ENCODE measurements at places on chromosomes 11 and 22.

DNA sequence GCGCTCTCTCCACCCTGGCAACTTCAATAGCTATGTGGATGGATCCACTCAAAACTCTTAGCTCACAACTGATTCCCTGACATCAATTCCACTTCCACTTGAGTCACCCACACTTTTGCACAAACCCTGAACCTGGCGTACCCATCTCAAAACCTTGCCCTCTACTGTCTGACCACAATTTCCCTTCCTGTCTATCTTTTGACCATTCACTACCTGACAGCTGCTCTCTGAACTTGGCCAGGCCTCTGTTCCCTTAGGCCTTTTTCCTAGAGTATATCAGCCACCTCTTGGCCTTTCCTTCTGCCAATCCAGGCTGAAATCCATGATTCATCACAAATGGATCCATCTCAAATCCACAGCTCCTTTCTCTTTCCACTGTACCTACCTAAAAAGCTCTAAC lies 106.0 kb downstream of the RPL27A start:
- H3K27me3 ChIP-seq, result no peaks in the 10 kb centered on the region
- H3K4me3 ChIP-seq, result no peak overlapping the region
- DNase-seq, result no peak
- no peaks in the 10 kb centered on the region for H3K36me3 ChIP-seq
- H3K27ac ChIP-seq, result no peak overlapping the region
- no peaks in the 10 kb centered on the region for H3K4me1 ChIP-seq

GRCh38 chr11:48004456-48004855 lies 24.1 kb downstream of the PTPRJ start:
- peak; percentile 38 for DNase-seq
- peak overlapping the region; percentile 87 for H3K27ac ChIP-seq
- no peaks in the 10 kb centered on the region for H3K36me3 ChIP-seq
- no peaks in the 10 kb centered on the region for H3K27me3 ChIP-seq

DNA sequence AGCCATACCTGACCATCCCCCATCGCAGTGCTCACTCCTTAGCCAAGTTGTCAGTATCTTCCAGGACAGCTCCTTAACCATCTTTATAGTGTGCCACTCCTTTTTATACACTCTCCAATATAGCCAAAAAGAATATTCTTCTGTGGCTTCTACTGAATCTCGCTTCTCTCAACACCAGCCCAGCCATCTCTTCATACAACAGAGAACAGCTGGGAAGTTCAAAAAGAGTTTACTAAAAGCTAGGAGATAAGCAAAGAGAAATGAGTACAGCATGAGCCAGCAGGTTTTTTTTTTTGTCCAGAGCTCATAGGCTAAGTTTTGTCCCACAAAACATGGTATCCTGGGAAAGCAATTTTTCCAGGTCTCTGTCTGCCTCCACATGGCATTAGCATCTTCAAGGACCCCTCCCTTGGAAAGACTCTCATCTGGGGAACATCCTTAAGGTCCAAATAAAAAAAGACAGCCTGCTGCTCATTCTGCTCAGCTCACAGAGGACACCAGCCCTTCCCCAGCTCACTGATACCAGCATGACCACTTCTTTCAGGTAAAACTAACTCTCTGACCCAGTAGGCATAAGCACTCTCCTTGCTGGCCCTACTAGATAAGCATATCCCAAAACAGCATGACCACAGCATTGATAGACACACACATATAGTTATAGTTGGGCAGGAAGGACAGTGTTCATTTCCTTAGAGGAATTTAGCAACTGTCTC lies 48.8 kb upstream of the YWHAH start:
- no peaks in the 10 kb centered on the region for H3K4me1 ChIP-seq
- H3K27ac ChIP-seq, result no peak overlapping the region
- H3K4me3 ChIP-seq, result no peak overlapping the region
- H3K36me3 ChIP-seq, result no peaks in the 10 kb centered on the region
- no peaks in the 10 kb centered on the region for H3K27me3 ChIP-seq

DNA sequence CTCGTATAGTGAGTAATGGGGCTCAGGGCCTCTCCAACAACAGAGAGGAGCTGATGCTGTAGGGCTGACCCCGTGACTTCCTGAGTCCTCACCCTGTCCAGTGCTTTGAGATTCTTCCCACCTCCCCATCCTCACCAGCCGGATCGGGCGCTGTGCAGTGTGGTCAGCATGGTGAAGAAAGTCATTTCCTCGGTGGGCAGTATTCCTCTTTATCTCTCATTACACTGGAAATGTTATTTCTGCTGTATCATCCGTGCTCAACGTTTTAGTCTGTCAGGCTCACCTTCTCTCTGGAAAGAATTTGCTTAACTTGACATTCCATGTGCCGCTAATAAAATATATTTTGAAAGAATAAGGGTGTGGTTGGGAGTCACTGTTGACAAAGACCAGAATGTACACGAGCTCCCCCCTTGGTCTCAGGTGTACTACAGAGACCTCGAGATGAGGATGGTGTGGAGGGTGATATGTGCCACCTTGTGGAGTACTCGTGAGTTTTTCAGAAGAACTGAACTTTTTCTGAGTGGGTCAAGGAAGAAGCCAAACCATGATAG lies 25.7 kb upstream of the SCGB1A1 start:
- H3K36me3 ChIP-seq, result no peaks in the 10 kb centered on the region
- no peak overlapping the region for H3K27ac ChIP-seq
- H3K27me3 ChIP-seq, result no peaks in the 10 kb centered on the region
- peak; percentile 9 for DNase-seq

DNA sequence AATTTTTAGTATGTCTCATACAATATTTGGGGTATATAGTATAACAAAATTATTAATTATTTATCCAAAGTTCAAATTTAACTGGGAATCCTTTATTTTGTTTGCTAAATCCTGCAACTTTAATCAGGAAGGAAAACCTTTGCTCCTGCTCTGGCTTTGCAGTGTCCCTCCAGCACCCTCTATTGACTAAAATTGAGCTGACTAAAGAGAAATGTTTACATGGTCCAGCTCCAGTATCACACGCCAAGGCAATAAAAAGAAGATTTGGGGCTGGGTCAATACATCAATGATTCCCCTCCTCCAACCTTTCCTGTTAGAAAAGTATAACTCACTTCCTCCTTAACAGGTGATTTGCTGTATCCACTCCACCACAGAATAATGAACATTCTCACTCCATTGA lies 153.0 kb upstream of the LRRC4C start:
- H3K4me1 ChIP-seq, result no peaks in the 10 kb centered on the region
- H3K36me3 ChIP-seq, result no peaks in the 10 kb centered on the region
- H3K27ac ChIP-seq, result no peak overlapping the region
- no peak for DNase-seq

- peak; percentile 50 for DNase-seq
- no peaks in the 10 kb centered on the region for H3K4me1 ChIP-seq
- peaks cover 9% of the 10 kb centered on the region for H3K27me3 ChIP-seq
- H3K27ac ChIP-seq, result no peak overlapping the region
These were observed 31.7 kb downstream of the FAM181B start for GRCh38 chr11:82701847-82702520.

DNA sequence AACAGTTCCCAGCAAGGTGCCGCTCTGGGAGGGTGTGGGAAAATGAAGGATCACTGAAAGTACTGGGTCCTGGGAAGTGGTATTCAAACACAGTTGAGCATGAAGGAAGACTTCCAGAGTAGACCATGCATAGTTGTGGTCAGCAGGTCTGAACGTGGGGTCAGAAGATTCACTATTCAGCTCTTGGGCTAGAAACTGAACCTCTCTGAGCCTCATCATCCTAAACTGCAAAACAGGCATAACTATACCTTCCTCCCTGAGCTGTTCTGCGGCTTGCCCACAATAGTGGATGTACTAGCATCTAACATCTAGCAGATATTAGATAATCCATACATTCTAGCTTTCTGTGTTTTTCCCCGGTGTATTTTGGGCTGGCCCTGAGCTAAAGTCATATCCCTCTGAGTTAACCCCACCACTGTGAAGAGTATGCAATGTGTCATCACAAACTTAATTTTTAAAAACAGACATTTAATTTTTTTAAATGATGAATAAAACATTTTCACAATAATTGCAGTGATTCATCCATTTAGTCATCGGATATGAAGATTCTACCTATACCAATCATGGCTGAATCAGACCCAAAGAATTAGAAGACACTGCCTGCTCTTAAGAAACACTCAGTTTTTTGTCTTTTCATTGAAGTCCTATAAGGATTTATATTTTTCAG lies 179.1 kb downstream of the BLID start:
- no peaks in the 10 kb centered on the region for H3K36me3 ChIP-seq
- peak; percentile 91 for DNase-seq
- H3K27ac ChIP-seq, result peak overlapping the region; percentile 82

- H3K36me3 ChIP-seq, result no peaks in the 10 kb centered on the region
- DNase-seq, result peak; percentile 15
- H3K4me3 ChIP-seq, result no peak overlapping the region
- H3K27ac ChIP-seq, result no peak overlapping the region
These were observed 17.6 kb upstream of the ASCC2 start for GRCh38 chr22:29855611-29856181.

DNA sequence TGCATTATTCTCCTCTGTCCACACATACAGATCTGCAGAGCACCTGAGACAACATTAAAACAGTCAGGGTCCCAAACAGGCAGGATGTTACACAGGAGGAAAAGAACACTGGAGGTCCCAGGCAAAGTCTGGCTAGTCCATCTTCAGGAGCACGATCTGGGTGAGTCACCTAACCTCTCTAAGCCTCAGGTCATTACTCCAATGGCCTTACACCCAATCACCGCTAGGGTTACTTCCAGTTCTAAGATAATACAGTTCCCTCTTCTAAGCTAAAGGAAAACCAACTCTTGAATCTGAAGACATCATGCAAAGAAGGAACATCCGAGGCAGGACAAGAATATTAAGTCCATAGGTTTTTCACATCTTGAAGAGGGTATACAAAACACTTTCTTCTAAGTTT lies 24.5 kb downstream of the ASCC2 start:
- no peak for DNase-seq
- H3K27me3 ChIP-seq, result no peaks in the 10 kb centered on the region
- peaks cover 6% of the 10 kb centered on the region for H3K4me1 ChIP-seq
- H3K36me3 ChIP-seq, result peaks cover 38% of the 10 kb centered on the region

DNA sequence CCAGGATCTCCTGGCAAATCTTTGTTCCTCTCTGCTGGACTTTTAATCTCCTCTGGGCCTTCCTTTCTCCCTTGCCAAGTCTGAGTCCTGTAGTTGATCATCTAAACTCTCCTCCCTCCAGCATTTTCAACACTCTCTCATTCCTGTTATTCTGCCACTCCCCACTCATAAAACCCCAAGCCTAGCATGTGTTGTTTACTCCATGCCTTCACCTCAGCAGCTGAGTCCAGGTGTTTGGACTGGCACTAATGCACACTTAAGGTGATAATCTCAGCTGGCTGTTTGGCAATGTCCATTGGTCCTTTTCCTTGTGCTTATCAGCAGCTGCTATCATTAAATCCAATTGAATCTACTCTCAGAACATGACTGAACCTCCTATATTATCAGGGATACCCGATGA lies 876.8 kb upstream of the TENM4 start:
- no peak overlapping the region for H3K4me3 ChIP-seq
- H3K27me3 ChIP-seq, result no peaks in the 10 kb centered on the region
- no peak overlapping the region for H3K27ac ChIP-seq
- no peaks in the 10 kb centered on the region for H3K4me1 ChIP-seq

DNA sequence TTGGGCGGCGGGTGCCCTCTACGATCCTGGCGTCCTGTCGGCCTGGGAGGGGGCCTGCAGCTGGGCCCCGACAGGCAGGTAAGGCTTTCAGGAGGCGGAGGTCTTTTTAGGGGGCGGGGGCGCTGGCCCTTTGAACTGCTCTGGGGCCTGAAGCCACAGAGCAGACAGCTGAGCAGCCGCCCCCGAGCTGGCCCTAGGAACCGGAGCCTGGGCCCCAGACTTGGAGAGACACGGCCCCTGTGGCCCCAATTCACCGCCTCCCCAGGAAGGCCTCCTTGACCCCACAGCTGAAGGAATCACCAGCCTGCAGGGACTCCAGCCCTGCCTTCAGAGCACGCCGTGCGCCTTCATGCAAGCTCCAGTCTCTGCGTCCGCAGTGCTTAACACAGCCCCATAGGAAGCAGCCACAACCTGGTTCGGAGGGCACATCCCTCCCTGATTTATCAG lies 618 bp upstream of the CERK start:
- peaks cover 18% of the 10 kb centered on the region for H3K4me1 ChIP-seq
- peak overlapping the region; percentile 69 for H3K4me3 ChIP-seq
- H3K27ac ChIP-seq, result peak overlapping the region; percentile 65

DNA sequence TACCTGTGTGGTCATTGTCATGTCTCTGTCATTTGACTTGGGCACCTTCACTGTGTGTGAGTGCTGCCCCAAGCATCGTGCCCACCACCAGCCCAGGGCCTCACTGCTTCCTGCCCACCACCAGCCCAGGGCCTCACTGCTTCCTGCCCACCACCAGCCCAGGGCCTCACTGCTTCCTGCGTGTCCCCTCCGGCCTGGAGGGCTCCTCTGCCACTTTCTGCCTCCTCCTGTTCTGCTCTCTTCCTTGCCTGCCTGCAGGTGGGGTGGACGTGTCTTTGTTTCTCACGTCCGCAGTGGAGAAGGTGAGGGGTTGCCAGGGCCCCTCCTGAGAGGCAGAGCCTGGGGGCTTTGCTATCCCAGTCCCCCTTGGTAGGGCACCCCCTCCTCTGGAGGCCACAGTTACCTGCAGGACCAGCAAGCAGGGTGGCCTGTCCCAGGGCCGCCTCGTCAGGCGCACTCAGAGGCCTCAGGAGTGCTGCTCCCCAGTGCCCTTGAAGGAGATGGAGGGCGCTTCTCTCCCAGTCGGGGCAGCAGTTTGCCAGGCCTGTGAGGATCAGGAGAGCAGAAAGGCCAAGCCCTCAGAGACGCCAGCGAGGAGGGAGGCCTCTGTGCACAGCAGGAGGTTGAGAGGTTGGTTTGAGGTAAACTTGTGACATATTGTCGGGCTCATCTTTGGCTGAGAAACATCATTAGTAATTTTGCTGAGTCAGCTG lies 290.7 kb downstream of the TBC1D22A start:
- no peak overlapping the region for H3K4me3 ChIP-seq
- no peaks in the 10 kb centered on the region for H3K36me3 ChIP-seq
- H3K27ac ChIP-seq, result no peak overlapping the region
- H3K27me3 ChIP-seq, result no peaks in the 10 kb centered on the region

GRCh38 chr11:1862588-1863351 lies 9.9 kb downstream of the LSP1 start:
- no peaks in the 10 kb centered on the region for H3K36me3 ChIP-seq
- no peak overlapping the region for H3K27ac ChIP-seq
- peaks cover 4% of the 10 kb centered on the region for H3K27me3 ChIP-seq
- H3K4me3 ChIP-seq, result no peak overlapping the region
- DNase-seq, result peak; percentile 58

DNA sequence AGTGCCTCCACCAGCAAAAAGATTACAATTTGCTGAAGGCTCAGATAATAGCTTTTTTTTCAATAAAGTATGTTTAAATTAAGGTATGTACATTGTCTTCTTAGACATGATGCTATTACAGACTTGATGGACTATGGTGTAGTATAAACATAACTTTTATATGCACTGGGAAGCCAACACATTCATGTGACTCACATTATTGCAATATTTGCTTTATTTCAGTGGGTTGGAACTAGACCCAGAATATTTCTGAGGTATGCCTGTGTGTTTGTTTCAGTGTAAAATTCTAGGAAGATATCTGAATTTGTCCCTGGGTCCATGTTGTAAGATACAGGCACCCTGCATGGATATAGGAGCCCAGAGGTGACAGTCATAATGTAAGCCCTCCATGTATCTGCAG lies 120.0 kb upstream of the BDNF start:
- no peaks in the 10 kb centered on the region for H3K27me3 ChIP-seq
- peak; percentile 42 for DNase-seq
- no peaks in the 10 kb centered on the region for H3K36me3 ChIP-seq
- no peak overlapping the region for H3K4me3 ChIP-seq
- no peaks in the 10 kb centered on the region for H3K4me1 ChIP-seq

- H3K36me3 ChIP-seq, result no peaks in the 10 kb centered on the region
- H3K4me1 ChIP-seq, result peaks cover 38% of the 10 kb centered on the region
- H3K4me3 ChIP-seq, result no peak overlapping the region
- H3K27ac ChIP-seq, result peak overlapping the region; percentile 76
- H3K27me3 ChIP-seq, result no peaks in the 10 kb centered on the region
- DNase-seq, result peak; percentile 76
These were observed 43.8 kb downstream of the CHRDL2 start for GRCh38 chr11:74687237-74688023.

Data from GM23248 (cell line).